Renal cortical epithelial cell (primary cell): ENCODE measurements at places on chromosomes 16 and 17.

- DNase-seq = no peak
These were observed 81.3 kb upstream of the PLCG2 start for GRCh38 chr16:81697616-81698309.

DNA sequence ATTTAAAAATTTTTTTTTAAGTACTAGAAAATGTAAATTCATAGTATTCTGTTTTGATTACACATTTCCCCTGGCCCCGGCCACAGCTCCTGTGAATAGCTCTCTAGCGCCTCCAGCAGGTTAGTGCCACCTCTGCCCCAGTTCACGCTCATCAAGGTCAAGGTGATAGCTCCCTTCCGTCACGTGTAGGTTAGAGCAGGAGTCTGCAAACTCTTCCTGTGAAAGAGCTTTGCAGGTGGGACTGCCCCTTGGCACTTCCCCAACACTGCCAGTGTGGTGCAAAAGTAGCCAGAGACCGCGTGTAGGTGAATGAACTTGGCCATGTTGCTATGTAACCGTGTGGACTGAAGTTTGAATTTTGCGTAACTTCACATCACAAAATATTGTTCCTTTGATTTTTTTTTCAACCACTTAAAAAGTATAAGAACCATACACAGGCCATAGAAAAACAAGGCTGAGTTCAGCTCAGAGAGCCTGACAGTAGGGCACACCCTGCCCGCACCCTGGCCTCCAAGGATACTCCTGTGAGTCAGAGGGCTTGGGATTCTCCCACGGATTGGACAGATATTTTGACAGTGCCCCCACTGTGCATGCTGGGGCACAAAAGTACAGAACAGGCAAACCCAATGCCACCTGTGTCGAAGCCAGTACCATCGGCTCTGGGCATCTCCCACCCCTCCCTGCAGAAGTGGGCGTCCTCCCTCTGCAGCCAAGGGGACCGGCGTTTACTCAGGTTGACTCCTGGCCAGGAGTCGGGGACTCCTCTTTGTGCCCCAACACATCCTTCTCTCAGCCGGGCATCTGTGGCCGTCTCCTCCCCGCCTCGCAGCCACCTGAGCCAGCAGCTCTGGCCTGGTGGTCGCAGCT is 92.0 kb upstream of the CHMP6 start:
- DNase-seq = peak; percentile 11

GRCh38 chr16:80084163-80084562 is 456.6 kb upstream of the DYNLRB2 start:
- peak; percentile 52 for DNase-seq

DNA sequence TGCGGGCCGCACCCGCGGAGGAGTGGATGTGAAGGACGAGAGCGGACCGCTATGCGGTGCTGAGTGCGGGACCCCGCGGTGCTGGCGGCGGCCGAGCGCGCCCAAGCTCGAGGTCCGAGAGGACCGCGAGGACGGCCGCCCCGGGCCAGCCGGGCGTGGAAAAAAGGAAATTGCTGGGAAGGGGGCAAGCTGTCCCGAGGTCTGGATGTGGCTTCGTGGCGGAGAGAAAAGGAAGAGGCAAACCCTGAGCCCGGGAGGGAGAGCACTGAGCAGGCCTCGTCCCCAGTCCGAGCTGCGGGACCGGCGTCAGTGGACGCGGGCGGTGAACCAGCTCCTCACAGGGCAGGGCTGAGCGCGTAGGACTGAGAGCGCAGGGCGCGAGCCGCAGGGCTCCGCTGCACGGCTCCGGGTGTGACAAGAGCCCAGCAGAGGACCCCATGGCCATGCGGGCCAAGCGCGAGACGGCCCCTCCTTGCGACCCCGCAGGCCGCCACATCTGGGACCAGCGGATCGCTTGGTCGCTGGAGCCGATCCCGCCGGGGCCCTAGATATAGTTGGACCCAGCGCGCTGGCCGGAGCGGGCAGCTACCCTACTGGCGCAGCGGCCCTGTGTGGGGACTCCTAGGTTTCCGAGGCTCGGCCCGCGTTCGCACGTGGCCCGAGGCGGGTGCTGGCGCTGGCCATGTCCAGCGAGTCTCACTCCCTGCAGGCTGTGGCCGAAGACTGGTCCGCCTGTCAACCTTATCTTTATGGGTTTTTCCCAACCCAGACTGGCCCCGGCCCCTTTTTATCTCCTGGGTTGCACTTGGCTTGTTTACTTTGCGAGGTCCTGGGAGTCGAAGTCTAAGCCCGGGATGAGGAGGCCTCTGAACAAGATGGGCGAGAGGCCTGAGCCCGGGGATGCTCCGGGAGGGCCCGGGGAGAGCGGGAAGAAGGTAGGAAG is 2.4 kb downstream of the TBX4 start:
- DNase-seq = no peak

- no peak for DNase-seq
These were observed 41.6 kb downstream of the PIMREG start for GRCh38 chr17:6485646-6486412.

DNA sequence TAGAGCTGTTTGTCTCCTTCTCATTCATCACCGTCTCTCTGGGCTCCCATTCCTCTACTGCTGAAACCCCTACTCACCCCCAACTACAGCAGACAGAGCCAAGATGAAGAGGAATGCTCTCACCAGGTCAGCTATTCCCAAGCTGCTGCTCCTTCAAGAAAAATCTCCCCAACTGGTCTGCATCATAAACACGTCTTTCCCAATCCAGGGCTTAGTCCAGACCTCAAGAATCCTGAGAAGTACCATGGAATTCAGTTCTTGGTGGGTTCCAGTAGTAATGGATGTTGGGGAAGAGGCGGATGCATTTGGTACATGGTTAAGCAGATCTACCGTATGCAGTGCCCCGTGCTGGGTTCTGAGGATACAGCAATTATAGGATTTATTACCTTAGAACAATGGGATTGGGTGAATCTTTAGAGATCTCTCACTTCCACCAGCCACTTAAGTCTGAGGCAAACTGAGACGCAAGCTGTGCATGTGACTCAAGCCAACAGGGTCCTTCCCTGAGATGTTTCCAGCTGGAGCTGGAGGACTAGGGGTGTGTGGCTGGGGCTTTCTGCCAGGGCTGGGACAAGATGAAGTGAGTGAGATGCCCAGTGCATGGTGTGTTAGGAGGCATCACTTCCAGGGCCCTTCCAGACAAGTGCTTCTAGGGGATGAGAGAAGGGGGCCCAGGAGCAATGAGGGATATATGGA is 232.7 kb upstream of the CDH5 start:
- DNase-seq = no peak

- peak; percentile 54 for DNase-seq
These were observed 30.6 kb upstream of the MMD start for GRCh38 chr17:55452139-55452790.

DNA sequence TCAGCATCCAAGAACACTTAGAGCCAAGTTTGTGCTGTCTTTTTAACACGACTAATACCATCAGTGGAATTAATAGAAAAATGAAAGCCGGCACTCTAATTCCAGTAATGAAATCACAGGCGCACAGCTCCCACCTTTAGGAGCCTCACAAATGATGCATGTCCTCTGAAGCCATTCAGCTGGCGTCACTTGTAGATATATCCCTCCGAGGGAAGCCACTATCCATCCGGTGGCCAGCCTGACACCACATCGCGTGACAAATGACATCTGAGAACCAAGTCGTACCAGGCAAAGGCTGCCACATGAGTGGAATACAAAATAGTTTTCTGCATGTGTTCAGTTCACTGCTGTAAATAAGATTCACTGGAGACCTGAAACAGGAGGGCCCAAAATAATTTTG is 205.6 kb downstream of the GRIN2A start:
- no peak for DNase-seq

GRCh38 chr17:53629188-53629587 is 193.5 kb upstream of the KIF2B start:
- peak; percentile 39 for DNase-seq

DNA sequence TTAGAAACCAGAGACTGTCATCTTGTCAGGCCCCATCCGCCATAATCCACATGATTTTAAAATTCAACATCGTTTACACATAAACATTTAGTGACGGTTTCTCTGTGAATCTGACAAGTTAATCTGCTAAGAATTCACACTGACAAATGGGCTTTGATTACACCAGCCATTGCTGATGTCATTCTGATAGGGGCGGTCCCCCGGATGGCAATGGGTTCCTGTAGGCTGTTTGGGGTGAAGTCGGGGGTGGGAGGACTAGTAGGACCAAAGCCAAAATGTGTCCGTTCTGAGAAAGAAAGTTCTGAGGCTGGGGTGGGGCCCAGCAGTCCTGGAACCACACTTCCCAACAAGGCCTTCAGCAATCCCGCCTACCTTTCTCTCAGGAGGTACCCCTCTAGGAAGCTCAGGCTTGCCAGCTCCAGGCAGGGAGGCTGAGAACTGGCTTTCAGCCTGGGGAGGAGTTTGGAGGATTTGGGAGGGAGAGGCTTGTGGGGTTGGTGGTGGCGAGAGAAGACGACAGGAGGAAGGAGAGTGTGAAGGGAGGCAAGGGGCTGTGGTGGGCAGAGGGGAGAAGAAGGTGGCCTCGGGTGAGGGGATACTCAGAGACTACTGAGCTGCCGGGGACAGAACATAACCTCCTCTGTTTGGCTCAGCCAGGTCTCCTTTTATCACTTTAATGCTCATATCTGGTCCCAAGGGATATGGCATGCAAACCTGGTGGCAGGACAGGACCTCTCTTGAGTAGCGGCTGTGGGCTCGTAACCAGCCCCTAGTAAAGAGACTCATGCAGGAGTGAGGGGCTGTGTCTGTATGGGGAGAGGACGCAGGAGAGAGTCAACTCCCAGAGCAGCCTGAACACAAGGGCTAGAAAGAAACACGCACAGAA is 8.6 kb downstream of the HIC1 start:
- no peak for DNase-seq

GRCh38 chr17:56548661-56549060 is 44.8 kb upstream of the NOG start:
- no peak for DNase-seq

- no peak for DNase-seq
These were observed 138.4 kb downstream of the WWOX start for GRCh38 chr16:78237841-78238240.

DNA sequence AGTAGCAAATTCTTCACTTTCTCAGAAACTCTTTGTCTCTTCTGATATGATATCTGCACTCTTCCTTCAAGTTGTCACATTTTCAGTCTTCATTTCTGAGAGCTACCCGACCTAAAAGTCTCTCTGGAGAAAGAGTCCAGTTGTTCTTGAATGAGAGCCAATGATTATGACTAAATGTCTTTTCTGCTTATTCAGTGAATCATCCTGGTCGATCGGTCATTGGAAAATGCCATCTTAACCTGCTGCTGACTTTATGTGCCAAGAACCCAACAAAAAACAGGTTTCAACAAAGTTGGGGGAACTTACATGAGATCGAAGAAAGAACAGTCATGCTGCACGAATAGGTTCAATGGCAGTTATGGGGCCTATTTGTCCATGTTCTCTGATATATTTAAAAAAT is 15.9 kb downstream of the SOX9 start:
- DNase-seq = peak; percentile 91

DNA sequence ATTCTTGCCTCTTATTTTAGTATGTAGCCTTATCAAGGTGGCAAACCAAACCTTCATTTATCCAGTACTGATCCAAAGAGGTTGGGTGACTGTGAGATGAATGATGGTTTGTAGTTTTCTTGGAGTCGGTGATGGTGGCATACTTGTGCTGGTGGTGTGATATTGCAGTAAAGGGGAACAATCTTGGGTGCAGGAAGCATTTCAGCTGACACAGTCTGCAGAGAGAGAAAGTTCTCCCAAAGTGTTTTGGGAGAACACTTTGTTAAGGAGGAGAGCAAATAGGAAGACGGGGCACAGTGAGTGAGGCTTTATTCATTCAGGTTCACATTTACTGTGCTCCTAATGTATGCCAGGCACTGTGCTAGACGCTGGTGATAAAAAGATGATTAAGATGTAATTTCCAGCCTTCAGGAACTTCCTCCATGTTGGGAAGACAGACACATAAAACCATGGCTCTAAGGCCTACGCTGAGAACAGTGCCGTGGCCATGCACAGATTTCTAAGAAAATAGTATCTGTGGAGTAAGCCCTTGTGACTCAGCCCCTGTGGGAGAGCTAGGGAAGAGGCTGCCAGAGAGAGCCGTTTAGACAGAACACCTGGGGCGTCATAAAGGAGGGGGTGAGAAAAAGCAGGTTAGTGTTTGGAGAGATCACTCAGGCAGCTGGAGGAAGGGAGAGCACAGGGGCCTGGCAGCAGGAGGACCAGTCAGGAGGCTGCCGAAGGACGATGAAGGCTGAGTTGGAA is 13.8 kb downstream of the HEATR3 start:
- DNase-seq = no peak

GRCh38 chr17:31843070-31843745 is 15.8 kb downstream of the COPRS start:
- DNase-seq = no peak

DNA sequence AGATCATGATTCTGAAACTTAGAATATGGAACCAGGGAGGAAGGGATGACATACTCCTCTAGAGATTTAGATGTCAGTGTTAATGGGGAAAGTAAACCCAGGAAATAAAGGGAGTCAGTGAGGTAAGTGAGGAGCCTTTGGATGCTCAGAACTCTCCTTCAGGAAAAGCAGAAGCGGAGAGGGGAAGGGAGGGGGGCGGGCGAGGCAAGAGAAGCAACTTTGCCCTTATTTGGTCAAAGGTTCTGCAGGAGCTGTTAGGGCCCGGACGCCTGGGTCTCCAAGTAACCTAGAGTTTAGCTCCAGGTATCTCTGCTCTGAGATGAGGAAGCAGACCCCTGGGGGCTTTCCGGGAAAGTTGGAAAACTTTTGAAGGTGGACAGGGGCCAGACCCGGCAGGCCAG is 1.3 kb downstream of the PFN1 start:
- no peak for DNase-seq

DNA sequence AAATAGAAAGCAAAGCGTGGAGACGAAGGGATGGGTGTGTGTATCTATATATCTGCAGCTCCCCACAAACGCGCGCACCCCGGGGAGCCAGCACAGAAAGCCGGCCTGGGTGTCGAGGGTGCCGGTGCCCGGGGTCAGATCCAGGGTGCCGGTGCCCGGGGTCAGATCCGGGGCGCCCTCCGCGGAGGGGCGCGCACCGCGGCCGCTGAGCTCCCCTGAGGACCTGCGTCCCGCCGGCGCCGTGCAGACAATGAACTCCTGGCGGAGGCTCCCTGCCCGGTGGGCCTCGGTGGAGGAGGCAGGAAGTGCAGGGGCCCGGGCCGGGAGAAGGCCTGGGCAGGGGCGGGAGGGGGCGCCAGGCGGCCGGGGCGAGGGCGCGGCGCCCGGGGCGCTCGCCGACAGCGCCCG is 1.1 kb downstream of the ZNF423 start:
- DNase-seq = no peak

GRCh38 chr17:63426041-63426916 is 19.8 kb downstream of the CYB561 start:
- no peak for DNase-seq

- DNase-seq = no peak
These were observed at the start of gene CUEDC1 for GRCh38 chr17:57955183-57955931. Gene CUEDC1 (minus strand): TSS chr17:57955412. CDS start chr17:57885564, 69,848 bp downstream.

DNA sequence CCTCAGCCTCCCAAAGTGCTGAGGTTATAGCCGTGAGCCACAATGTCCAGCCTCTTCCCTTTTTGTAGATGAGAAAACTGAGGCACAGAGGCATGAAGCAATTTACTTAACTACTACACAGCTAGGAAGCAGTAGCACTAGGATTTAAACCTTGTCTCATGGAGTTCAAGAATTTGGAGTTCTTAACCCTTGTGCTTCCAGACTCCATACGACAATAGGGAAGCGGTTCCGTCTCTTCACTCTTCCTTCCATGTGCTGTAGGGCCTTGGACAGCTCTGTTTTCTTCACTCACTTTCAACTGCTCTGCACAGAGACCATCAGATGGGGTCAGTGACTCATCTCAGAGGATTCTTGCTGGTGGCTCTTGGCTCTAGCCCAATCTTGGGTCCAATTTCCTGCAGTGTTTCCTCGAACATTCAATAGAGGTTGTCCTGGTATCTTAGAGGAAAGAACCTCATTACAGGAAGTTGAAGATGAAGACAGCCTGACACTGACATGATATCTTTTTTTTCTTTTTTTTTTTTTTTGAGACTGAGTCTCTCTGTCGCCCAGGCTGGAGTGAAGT is 19.3 kb downstream of the ITGAL start:
- peak; percentile 82 for DNase-seq
